ENCODE measurements at places on chromosomes 1 and 21.

- no peak for DNase-seq
These were observed 54.2 kb downstream of the CD58 start for GRCh38 chr1:116516631-116517030.

DNA sequence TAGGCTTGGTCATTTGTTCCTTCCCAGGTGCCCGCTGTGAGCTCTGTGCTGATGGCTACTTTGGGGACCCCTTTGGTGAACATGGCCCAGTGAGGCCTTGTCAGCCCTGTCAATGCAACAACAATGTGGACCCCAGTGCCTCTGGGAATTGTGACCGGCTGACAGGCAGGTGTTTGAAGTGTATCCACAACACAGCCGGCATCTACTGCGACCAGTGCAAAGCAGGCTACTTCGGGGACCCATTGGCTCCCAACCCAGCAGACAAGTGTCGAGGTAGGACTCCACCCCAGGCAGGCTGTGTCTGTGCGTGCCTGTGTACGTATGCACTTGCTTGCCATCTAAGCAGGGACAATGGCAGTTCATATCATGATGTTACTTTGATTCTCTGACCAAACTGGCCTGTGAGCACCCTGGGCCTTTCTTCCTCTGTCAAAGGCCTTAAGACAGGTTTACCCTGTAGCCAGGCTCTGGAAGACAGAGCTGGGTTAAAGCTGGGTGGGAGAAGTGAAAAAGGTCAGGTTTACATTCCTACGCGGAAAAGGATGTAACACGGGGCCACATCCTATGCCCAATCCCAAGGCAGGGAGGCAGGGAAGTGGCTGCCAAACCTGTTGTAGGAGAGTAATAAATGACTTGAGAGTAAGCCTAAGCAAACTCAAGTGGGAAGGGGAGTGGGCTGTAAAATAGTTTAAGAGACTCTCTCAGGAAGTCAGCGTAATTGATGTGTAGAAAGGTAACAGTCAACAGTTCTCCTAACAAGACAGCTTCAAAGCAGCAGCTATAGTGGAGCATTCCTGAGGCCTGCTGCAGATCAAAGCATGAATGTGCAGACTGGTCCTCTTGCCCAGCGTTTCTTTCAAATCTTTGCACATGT, 42.5 kb downstream of the LAMC2 start:
- no peak for DNase-seq

- no peak for DNase-seq
These were observed 416.7 kb downstream of the LRRIQ3 start for GRCh38 chr1:73781251-73781650.

GRCh38 chr1:100629391-100629790, 90.2 kb upstream of the VCAM1 start:
- no peak for DNase-seq

DNA sequence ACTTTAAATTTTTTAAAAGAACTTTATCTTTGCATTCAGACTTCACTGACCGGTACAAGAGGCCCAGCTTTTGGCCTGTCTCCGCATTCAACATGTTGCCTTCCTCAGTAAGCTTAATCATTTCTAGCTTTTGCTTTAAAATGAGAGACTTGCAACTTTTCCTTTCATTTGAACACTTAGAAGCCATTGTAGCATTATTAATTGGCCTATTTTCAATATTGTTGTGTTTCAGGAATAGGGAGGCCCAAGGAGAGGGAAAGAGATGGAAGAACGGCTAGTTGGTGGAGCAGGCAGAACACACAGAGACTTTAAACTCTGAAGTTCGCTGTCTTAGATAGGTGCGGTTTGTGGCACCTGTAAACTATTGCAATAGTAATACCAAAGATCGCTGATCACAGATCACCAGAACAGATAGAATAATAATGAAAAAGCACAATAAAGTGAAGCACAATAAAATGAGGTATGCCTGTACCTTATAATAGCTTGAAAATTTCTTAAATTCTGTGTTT, 31.4 kb downstream of the RABGAP1L start:
- peak; percentile 2 for DNase-seq

GRCh38 chr1:211281320-211282022, 22.3 kb downstream of the RCOR3 start:
- no peak for DNase-seq

DNA sequence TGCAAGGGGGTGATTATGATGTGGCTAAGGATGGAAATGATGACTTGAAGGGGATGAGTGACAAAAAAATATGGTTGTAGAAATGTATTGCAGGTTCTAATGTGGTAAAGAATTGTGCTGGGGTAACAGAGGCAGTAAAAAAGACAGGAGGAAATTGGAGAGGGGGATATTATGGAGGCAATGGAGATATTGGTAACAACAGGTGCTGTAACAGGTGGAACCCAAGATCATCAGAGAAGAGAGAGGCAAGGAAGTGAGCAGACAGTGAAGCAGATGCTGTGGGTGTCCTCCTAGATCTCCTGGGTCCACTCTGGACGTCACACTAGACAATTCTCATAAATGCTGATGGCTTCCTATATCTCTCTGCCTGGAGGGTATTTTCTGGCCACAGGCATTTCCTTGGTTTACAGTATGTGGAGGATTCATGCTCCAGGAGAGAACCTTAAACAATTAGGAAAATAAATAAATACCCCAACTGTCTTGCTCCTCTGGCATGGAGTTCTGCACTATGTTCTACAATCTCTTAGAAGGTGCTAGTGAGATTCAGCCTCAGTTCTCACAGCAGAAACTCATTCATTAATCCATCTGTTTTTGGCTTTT, 620.3 kb upstream of the PLXNA2 start:
- no peak for DNase-seq

DNA sequence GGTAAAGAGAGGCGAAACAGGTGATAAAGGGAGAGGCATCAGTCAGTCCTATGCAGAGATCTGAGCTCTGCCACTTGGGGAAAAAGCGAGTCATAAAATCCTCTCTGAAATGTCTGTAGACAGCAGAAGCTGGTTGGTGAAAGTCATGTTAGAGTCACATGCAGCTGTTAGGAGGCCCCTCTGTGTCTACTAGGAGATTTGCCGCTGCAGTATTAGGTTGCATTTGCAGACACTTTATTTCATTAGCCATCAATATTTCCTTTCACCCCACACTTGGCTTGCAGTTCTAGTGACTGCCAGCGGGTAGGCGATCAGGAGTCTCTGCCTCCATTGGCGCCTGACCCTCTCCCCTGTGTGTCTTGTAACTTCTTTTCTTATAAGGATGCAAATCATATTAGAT, 16.2 kb downstream of the ATP1A4 start:
- no peak for DNase-seq

GRCh38 chr1:230541306-230541705, 101.0 kb upstream of the COG2 start:
- DNase-seq, result no peak

- no peak for DNase-seq
These were observed 42.6 kb downstream of the FAF1 start for GRCh38 chr1:50917138-50918137.

DNA sequence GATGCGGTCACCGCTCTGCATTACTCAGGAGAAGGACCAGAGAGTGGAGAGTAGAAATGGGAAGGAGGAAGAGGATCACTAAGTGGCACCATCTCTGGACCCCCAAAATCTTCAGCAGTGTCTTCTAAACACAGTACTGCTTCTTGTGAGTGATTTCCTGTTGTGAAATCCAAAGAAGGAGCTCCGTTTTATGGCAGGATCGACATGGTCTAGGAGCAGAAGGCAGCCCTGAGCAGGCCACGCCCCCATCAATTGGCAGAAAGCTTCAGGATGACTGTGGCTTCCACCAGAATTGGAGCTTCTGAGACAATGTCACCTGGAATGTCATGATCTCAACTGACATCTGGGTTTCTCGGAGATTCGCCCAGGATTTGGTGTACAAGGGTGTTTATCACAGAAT, 171.5 kb downstream of the ADSS2 start:
- DNase-seq, result no peak

DNA sequence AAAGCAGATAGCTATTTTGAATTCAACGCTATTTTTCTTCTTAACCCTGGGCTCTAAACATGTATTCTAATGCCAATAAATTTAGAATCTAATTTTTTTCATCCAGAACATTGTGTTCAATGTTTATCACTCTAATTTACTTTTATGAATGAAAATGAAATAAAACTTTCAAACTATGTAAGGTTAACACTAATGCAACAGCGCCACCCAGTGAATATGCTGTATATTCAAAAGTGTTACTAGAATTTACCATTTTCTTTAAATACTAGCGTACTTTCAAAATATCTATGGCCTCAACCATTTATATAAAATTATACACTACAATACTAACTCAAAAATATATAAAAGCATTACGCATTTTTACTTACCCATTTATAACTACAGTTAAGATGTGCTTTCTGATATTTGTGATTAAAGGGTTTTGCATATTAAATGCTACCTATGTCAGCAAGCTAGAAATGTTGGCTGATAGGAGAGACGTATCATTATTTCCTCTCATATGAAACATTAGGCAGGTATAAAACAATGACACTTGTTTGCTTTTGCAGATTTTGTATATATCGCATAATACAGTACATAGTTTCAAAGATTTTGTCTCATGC, 5.9 kb upstream of the NUF2 start:
- DNase-seq, result peak; percentile 75

DNA sequence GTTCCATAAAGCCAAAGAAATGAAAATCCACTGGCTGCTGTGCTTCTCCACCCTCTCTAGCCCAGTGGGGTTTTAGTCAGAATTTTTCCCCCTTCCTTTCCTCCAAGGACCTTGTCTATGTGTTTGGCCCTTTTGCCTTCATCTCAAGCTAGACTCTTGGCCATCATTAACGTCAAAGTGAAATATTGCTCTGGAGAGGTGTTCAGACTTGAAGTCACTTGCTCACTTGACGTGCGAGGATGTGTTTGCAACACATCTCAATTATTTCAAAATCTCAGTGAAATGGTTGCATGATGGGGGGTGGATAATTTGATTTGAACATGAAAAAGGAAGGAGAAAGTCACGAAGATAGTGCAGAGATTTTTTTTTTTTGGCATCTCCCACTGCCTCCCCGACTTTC, 13.6 kb downstream of the EVA1C start:
- no peak for DNase-seq

GRCh38 chr21:43824333-43825241, 35.2 kb downstream of the RRP1 start:
- DNase-seq, result no peak

- peak; percentile 69 for DNase-seq
These were observed 478 bp downstream of the RIT1 start for GRCh38 chr1:155910621-155911121.

DNA sequence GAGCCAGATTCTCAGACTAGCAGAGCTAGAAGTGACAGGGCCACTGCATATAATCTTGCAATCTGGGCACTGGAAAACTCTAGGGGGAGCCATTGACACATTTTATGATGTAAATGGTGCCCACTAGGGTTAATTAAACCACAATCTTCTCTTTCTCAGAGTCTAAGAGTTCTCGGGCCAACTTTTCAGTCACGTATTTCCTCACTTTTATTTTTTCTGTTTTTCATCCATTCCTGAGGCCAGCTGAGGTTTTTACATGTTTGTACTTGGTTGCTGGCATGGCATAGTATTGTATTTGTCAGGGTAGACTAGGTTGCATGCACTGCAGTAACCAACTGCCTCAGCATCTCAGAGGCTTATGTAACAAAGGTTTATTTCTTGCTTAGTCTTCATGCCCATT, 138.2 kb downstream of the ZNF326 start:
- DNase-seq, result peak; percentile 85

GRCh38 chr1:230122366-230123279, 55.6 kb downstream of the GALNT2 start:
- DNase-seq, result no peak

DNA sequence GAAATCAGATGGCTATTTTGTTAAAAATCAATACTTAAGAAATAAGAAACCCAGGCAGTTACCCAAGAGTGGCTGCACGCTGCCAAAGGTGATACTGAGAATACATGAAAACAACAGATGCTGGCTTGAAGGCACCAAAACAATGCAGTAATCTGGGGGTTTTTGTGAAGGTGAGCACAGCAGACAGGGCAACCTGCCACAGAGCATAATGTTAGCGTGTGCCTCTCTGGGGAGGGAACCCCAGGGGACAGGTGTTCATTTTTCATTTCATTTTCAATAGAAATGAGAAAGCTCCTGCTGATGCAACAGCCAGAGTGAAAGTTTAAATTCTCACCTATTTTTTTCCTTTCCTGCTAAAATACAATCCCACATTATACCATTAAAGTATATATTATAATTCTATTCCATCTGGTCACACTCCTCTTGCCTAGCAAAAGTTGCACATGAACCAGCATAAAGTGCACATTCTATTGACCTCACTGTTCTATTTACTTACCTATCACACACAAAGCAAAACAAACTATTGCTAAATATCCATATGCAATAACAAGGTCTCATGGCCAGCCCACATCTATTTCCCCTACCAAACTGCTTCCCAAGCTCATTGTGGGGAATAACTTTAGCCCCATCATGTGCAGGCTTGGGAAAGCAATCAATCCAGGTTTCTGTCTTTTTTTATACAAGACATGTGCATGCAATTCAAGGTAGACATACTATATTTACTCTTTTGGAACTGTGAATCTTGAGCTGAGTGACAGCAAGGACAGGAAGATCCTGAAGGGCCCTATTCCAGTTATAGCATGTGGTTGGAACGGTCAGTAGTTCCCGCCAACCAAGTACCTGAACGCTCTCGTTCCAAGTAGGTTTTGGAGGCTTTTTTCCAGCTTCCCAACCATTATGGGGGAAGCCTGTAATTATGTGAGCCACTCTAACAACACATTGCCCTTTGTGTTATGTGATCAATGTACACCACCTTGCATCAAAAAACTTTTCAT, 173.6 kb downstream of the RERE start:
- no peak for DNase-seq

DNA sequence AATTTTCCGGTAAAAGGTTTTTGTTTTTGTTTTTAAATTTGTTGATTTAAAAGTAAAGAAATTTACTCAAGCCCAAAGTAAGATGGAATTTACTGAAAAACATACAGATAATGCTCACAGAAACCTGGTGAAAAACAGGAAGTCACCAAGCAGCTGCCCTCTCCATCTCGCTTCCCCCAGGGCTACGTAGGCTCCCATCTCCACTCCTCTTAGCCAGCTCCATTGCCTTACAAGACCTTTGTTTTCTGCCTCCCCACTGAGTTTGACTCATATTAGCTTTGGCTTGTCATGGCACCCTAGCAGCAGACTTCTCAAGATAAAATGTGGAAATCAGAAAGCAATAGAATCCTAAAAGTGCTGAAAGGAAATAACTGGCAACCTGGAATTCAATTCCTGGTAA, 57.9 kb downstream of the PHTF1 start:
- no peak for DNase-seq

DNA sequence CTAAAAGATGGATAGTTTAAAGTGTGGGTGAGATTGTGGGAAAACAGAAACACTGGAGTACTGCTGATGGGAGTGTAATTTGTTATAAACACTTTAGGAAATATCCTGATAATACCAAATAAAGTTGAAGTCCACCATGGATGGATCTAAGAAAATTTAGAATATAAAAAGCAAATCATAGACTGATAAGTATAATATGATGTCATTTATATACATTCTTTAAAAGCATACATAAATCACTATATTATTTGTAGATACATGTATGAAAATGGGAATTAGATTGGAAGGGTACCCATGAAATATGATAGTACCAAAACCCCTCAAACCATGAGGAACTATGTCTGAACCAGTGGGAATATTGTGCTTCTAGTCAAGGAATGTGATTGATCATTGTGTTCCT, 7.9 kb downstream of the ZMPSTE24 start:
- DNase-seq, result no peak
